ENCODE measurements at places on chromosomes 12 and 14. TPM values are rescaled to one million over a fixed set of nuclear protein-coding genes. Genes with fewer than 3 reads are reported as not detected.

Gene RTL1
- 9.4 TPM for total RNA-seq

Gene RASSF8
- 29.7 TPM for total RNA-seq

Gene RPGRIP1
- not detected for total RNA-seq

Gene TMEM132D
- 1.6 TPM for total RNA-seq

Gene LMO3
- 2.6 TPM for total RNA-seq

Gene GLT1D1
- total RNA-seq, result 0.52 TPM

Gene HOXC12
- total RNA-seq, result not detected

Gene LRFN5
- 12.0 TPM for total RNA-seq

Gene ARMH4
- 6.8 TPM for total RNA-seq

Gene FAM216A
- 11.0 TPM for total RNA-seq

Gene RAB21
- 9.9 TPM for total RNA-seq

Gene NFE2
- 5.2 TPM for total RNA-seq

Gene CD27
- not detected for total RNA-seq

Gene RIMBP2
- total RNA-seq, result 2.6 TPM

Gene IPO8
- 40.7 TPM for total RNA-seq

Gene TAS2R7
- not detected for total RNA-seq

Gene PZP
- 1.0 TPM for total RNA-seq

Gene RASAL1
- not detected for total RNA-seq

Gene KRT73
- total RNA-seq, result under 0.01 TPM

Gene IL23A
- not detected for total RNA-seq

Gene PTPN21
- total RNA-seq, result 16.2 TPM

Gene SLC6A12
- total RNA-seq, result not detected

Gene DUSP6
- 44.9 TPM for total RNA-seq

Gene AMIGO2
- total RNA-seq, result 1.6 TPM

Gene COX8C
- not detected for total RNA-seq

Gene CDKN3
- 15.7 TPM for total RNA-seq

Gene WIF1
- total RNA-seq, result 1.0 TPM

Gene TRIM9
- total RNA-seq, result 1.0 TPM

Gene RHEBL1
- total RNA-seq, result 0.52 TPM

Gene TBX3
- total RNA-seq, result 16.7 TPM

Gene ACVRL1
- total RNA-seq, result 56.9 TPM

Gene POTEM
- not detected for total RNA-seq

Gene CD4
- 6.8 TPM for total RNA-seq

Gene NTF3
- total RNA-seq, result 2.6 TPM

Gene TPCN1
- 11.0 TPM for total RNA-seq

Gene CFAP251
- 2.6 TPM for total RNA-seq

Gene SIX6
- total RNA-seq, result not detected

Gene SLC15A4
- total RNA-seq, result 35.0 TPM

Gene CELA1
- total RNA-seq, result not detected

Gene OR6C2
- total RNA-seq, result not detected

All from skeletal muscle tissue (tissue), 5 donors.